Ammon's horn (tissue), 1 donor: ENCODE measurements at places on chromosomes 1 and 21.

DNA sequence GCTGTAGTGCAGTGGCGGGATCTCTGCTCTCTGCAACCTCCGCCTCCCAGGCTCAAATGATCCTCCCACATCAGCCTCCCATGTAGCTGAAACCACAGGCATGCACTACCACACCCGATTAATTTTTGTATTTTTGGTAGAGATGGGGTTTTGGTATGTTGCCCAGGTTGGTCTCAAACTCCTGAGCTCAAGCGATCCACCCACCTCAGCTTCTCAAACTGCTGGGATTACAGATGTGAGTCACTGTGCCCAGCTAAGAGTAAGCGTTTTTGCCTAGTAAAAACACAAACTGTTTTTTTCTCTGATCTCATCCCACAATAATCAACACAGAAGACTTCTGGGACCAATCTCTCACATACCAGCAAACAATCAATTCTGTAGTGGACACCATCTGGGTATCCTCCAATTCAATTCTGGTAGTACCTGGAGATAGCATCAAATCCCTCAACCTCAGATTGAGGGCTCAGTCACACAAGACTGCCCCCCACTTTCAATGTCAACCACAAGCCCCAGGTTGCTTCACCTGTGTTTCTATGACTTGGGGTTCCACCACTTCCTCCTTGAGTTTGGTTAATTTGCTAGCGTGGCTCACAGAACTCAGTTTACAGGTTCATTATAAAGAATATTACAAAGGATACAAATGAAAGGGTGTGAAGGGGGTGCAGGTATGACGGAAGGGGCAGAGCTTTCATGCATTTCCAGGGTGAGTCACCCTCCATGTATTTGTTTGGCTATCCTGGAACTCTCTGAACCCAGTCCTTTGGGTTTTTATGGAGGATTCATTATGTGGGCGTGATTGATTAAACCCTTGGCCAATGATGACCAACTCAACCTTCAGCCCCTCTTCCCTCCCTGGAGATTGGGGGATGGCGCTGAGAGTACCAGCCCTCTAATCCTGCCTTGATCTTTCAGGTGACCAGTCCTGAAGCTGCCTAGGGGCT is 40.0 kb upstream of the RHOU start:
- no peak for DNase-seq

GRCh38 chr1:232813760-232814159 is 8.5 kb downstream of the MAP10 start:
- no peak for DNase-seq

DNA sequence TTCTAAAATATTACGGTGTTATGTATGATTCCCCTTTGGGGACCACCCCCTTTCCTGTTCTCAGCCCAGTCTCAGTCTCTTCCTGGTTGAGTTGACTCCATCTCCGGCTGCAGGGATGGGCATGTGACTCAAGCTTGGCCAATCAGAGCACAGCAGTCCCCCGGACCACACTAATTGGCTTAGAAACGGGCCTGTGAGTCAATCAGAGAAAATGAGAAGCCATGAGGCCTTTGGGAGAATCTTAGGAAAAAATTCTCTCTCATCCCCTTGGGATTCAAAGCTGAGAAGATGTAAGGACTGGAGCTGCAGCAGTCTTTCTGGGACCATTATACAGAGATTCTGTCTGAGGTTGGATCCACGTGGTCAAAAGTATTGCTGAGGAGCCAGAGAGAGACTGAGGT is 10.7 kb upstream of the FHAD1 start:
- no peak for DNase-seq

- no peak for DNase-seq
Measured at GRCh38 chr1:92567211-92567868, 80.6 kb upstream of the GFI1 start.

DNA sequence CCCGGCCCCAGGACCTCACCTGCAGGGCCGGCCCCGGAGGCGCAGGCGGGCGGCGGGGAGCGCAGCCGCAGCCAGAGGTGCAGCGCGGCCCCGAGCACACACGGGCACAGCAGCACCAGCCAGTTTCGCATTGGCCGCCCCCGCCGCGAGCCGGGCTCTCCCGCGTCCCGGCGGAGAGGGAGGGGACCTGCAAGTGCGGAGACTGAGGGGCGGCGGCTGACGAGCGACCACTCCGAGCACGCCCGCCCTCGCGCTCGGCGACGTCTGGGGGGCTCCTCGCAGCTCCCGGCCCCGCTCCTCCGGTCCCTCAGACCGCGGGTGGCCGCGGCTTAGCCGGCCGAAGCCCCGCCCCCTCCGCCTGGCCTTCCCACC is at the start of gene B3GALNT2:
B3GALNT2 (minus strand) TSS at position 331 of the 372 bp plus-strand sequence; CDS start at position 131, 200 bp downstream.
- no peak for DNase-seq

GRCh38 chr1:149884433-149885338 is 14.7 kb upstream of the BOLA1 start:
- no peak for DNase-seq

DNA sequence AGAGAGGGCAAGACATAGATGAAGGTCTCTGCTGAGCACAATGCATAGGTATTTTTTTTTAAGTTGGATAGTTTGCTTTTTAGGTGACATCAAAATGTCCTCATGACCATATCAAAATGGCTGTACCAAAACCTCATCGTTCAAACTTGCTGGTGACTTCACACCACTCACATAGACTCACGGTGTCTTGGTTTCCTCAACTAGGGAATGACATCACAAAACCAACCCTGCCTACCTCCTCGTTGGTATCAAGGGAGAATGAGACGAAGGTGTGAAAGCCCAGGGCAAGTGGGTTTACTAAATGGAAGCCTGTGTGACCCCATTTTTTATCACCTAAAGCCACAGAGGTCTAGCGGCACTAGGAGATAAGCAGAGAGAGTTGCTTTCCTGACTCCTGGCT is 1.6 kb downstream of the PIGR start:
- no peak for DNase-seq

DNA sequence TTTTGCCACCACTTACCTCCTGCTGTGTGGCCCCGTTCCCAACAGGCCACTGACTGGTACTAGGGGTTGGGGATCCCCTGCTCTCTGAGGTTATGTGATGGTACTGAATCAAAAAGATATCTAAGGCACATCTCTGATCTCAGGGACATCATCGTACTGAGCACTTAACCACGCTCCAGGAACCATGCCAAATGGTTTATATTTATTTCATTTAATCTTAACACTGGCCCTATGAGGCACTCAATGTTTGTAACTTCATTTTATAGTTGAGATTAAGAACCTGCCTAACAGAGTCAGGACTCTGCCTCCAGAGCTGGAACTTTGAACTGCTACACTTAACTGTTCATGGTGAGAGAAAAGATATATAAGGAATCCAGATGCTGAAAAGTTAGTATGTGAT is 98.0 kb upstream of the HP1BP3 start:
- no peak for DNase-seq

GRCh38 chr1:12537294-12537693 is 80.7 kb downstream of the DHRS3 start:
- DNase-seq: no peak

- no peak for DNase-seq
Measured at GRCh38 chr1:70896224-70896623, 151.4 kb downstream of the PTGER3 start.

DNA sequence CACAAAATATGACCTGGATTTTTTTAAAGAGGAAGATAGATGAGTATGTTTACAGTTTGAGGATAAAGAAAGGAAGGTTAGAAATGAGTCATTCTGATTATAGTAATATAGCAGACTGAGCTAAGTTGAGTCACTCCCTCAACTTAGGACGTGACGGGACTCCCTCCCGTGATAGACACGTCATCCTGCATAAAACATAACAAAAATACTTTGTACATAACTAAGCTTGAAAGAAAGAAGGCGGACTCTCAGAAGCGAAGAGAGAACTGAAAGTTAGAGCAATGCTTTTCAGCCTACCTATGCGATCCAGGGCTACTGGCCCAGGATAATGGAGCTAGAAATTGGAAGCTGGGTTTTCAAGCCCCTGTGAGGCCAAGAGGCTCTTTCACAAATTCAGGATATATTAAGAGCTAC is 53.0 kb upstream of the DESI2 start:
- no peak for DNase-seq

DNA sequence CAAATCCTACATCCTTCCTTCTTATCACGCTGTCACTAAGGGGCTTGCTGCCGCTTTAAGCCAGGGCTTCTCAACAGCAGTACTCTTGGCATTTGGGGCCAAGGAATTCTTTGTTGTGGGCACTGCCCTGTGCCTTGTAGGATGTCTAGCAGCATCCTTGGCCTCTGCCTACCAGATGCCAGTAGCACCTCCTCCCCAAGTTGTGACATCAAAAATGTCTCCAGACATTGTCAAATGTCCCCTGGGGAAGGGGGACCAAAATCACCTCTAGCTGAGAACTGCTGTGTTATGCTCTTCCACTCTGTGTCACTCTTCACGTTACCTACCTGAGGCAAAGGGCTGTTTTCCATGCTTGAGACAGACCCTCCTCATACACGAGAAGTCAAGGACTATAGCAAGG is 400.3 kb upstream of the POU3F1 start:
- no peak for DNase-seq

GRCh38 chr1:169363046-169363730 is 4.4 kb downstream of the NME7 start:
- no peak for DNase-seq

DNA sequence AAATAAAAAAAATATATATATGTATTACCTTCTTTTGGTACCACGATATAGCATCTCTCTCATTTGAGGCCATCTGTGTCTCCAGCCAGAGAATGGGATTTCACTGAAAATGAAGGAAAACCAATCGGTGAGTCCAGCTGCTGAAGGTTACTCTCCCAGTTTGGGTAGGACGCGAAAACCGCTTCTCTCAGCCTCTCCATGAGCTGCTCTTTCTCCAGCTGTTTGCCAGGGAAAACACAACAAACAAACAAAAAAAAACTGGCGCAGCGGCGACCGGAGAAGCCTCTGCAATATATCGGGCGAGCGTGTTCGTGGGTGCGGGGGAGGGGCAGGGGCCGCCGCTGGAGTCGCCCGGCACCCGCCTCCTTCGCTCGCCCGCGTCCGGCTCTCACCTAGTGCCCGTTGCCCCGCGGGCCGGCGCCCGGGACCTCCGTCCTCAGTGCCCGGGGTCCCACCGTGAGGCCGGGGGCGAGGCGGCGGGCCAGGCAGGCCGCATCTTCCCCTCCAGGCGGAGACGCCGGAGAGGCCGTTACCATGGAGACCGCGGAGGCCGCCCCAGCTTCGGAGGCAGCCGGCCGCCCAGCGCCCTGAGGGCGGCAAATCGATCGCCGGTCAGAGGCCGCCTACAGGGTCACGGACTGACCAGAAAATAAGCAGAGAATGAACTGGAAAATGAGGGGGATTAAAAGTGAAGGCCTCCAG is 504 bp downstream of the PHTF1 start:
- DNase-seq: peak; percentile 60

DNA sequence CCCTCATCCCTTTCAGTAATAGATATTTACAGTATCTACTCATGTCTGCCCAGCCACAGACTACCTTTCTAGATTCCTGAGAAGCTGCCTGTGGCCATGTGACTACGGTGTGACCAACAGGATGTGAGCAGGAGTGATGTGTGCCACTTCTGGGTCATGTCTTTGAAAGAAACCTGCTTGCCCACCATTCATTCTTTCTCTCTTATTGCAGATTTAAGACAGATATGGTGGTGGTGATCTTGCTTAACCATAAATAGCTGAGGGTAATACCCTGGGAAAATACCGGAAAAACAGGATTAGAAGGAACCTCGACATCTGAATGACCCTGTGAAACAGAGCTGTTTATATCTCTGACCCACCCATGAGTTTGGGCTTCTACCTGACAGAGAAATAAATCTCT is 41.6 kb upstream of the GUCA2A start:
- no peak for DNase-seq

- no peak for DNase-seq
Measured at GRCh38 chr1:193614817-193615216, 428.4 kb upstream of the B3GALT2 start.

DNA sequence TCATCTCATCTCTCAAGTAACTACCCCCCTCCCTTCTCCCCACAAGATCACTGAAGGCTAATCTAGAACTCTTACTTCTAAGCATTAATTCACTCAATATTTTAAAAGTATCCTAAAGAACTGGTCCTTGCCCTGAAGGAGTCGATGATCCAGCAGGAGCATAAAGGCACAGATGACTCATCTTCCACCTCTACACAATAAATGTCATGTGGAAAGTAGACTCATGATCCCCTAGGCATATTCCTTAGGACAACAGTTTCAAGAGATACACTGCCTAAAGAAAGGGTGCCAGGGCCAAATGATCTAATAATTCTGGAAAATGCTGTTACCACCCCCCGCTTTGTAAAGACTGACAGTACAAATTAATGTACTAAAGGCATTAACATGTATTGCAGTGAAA is 85.8 kb upstream of the DIRAS3 start:
- DNase-seq: no peak

DNA sequence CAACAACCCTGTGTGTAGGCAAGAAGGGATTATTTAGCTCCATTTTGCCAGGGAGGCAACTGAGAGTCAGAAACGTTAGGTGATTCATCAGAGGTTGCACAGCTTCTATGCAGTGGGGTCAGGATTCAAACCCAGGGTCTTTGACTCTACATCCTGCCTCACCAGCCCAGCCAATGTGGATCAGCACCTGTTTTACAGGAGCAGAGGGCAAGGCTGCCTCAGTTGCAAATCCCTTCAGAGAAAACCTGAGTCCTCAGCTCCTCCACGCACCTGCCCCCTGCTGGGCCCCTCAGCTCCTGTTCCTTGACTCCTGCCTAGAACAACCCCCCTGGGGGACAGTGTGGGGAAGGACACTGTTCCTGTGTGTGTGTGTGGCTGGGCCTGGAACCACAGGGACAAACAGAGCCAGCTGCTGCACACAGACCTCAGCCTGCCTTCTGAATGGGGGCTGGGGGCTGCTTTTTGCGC is 61.6 kb downstream of the LRRN2 start:
- DNase-seq: no peak

DNA sequence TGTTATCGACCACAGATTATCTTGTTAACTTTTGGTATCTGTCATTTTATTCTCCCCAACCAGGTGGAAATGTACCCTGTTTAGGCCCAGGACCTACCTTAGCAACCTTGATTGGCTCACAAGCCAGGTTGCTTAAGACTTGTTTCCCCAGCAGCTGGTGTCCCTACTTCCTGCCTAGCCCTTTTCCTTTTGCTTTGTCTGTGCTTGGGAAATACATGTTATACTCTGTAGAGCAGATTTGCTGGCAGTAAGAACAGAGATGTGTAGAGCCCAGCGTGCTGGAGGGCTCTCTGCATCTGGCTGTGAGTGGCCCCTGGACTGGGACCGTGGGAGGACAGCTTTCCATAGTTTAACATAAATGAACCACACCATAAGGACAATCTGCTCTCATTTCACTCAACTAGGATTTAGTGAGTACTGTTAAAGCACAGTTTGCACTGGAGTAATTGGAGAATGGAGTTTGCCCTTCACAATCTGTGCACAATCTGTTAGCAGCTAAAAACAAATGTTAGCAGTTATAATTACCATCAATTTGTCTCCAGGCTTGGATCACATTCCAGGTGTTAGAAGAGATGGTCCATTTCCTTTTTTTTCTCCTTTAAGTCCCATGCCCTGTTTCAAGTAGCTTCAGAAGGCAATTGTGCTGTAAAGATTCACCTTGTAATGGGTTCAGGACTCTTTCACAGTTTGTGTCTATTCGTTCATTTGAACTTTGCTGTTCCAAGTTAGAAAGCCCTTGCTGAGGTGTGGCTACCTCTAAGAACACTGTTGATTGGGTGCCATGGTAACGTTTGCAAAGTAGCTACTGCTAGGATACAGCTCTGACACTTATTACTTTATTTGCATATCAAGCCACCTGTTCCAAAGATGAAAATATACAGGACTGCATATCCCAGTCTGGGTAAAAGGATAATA is at the start of gene APOBEC4:
APOBEC4 (minus strand) TSS at position 770 of the 915 bp plus-strand sequence. CDS start 4,535 bp downstream, outside the sequence.
- DNase-seq: peak; percentile 39

- DNase-seq: no peak
Measured at GRCh38 chr1:41503538-41504113, 19.1 kb upstream of the EDN2 start.
